Thoracic aorta (tissue), 2 donors: ENCODE measurements at places on chromosomes 12 and 14. TPM values are rescaled to one million over a fixed set of nuclear protein-coding genes. Genes with fewer than 3 reads are reported as not detected.

The CACNA1C gene
- 70.0 TPM for total RNA-seq

The DTX1 gene
- 1.3 TPM for total RNA-seq

DNA sequence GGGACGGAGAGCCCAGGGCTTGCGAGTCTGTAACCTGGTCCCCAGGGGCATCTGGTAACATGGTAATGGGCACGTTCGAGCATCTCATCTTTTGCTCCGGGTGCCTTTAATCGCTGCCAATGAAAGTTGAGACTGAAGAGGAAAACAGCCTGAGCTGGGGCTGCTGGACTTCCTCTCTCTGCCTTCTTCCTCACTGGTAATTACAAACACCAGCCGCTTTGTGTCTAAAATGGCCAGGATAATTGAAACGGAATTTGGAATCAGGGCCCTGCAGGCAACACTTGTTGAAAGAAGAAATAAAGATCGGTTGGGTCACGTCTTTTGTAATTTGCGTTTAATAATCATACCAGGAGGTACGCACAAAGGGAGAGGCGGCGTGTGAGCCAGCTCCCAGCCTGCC, 51.5 kb upstream of the GPATCH2L start:
- DNase-seq, result no peak

- no peak for DNase-seq
Measured at GRCh38 chr12:74646831-74647230, 109.2 kb downstream of the ATXN7L3B start.

DNA sequence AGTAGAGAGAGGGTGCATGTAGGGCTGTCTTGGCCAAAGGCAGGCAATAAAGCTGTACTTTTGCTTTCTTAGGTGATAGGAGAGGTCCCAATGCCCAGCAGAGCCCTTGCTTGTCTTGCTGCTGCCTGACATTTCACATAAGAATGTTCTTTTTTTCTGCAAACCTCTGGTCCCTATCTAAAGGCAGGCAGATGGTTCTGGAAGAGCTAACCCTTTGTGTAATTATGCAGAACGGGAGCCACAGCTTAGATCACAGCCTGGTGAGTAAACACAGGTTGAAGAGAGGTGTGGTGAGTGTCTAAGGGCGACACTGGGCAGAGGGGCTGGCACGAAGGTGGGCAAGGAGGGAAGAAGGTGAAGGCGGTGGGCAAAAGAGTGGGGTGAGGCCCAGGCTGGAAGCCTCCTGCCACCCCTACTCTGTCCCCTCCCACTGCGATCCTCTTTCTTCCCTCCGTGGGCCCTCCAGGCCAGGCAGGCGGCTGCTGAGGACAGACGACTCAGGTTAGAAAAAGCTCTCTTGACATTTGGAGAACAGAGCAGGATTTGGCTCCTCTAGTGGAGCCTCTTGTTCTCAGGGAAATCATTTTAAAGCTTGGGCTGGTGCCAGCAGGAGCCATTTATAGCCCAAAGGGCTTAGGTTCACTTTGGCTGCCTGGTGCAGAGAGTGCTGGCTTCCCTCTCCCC, 42.8 kb downstream of the PRMT8 start:
- no peak for DNase-seq
